ENCODE measurements at places on chromosomes 11 and 22.

GRCh38 chr11:28584992-28585391 lies 476.8 kb downstream of the METTL15 start:
- no peak for DNase-seq

DNA sequence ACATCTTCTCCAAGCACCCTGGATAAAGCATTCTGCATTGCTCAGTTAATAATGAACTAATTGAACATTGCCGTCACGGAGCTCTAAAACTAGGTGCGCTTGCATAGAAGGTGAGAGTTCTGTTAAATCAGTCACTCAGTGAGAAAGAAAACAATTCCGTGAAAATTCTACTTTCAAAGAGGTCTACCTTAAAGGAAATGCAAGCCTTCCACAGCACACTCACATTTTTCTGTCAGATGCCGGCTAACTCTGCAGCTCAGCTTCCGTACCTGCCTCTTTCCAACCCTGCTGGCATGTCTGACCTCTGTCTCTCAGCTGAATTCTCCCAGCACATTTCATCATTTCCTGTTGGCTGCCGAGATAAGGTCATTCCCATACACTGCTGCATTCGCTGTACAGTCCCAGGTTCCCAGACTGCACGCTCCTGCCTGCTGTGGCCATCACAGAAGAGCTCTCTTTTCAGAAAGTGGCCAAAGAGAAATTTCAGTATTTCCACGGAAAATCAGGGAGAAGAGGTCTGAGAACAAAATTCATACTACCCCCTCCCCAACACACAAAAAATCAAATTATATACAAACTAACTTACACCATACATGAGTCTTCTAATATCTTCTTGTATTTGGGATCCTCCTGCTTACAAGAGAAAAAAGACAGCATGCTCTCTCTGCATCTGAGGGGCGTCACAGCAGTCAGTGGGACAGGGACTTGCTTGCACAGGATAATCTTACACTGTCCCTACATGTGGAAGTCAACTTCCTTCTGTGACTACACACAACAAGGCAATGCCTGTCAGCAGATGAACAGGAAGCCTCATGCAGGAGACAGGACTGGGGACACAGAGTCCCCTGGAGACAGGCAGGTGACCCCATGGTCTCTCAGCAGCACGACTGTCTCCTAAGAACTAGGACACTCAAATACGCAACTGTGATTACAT lies 55.1 kb downstream of the PACSIN2 start:
- DNase-seq = no peak

GRCh38 chr22:48564995-48565394 lies 1262.7 kb downstream of the BRD1 start:
- no peak for DNase-seq

- no peak for DNase-seq
Measured at GRCh38 chr11:31977343-31977742, 113.5 kb upstream of the RCN1 start.

- no peak for DNase-seq
Measured at GRCh38 chr11:65384301-65384889, 1.9 kb upstream of the SLC25A45 start.

DNA sequence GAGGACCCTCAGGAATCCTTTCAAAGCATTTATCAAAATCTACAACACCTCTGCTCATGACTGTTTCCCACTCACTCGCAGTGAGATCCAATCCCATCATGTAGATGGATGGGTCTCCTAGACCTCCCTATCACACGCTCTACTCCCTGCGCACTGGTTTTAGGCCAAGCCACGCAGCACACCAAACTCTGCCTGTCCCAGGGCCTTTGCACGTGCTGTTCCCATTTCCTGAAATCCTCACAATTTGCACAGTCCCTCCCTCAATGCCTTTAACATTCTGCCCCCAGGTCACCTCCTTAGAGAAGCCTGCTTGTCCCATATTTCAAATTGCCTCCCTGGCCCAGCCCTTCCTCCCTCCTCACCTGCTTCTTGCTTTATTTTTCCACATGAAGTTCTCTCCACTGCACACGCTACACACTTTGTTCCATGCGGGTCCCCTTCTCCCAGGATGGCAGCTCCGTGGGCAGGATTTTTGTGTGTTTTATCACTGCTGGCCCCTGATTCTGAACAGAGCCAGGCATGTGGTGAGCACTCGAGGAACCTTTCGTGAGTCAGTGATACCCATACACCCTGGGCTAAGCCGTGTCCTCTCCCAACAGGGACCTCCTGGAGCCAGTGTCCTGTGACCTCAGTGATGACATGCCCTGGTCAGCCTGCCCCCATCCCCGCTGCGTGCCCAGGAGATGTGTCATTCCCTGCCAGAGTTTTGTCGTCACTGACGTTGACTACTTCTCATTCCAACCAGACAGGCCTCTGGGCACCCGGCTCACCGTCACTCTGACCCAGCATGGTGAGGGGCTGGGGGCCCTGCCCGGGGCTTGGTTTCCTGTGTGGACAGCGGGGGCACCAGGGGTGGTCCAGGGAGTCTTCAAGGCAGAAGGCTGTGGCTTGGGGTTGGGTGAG lies 12.2 kb downstream of the CSF2RB start:
- no peak for DNase-seq

DNA sequence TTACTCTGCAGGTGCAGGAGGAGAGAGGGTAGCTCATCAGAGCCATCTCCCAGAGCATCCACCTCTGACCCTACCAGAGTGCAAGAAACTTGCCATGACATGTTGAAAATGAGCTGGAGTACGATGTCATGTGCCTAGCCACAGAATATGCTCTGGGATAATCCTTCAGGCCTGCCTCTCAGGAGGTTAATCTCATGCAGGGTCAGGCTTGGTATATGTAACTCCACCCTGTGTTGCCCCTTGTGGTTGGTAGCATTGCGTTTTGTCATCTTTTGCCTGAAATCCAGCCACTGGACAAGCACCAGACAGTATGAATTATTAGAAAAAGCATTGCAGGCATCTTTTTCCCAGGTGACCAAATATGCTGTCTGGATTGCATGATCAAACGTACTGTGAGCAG lies 36.2 kb downstream of the CNTF start:
- no peak for DNase-seq

GRCh38 chr11:2771758-2772466 lies 72.1 kb upstream of the KCNQ1OT1 start:
- DNase-seq = no peak

GRCh38 chr11:120815319-120816100 lies 208.4 kb upstream of the TBCEL start:
- DNase-seq = no peak

DNA sequence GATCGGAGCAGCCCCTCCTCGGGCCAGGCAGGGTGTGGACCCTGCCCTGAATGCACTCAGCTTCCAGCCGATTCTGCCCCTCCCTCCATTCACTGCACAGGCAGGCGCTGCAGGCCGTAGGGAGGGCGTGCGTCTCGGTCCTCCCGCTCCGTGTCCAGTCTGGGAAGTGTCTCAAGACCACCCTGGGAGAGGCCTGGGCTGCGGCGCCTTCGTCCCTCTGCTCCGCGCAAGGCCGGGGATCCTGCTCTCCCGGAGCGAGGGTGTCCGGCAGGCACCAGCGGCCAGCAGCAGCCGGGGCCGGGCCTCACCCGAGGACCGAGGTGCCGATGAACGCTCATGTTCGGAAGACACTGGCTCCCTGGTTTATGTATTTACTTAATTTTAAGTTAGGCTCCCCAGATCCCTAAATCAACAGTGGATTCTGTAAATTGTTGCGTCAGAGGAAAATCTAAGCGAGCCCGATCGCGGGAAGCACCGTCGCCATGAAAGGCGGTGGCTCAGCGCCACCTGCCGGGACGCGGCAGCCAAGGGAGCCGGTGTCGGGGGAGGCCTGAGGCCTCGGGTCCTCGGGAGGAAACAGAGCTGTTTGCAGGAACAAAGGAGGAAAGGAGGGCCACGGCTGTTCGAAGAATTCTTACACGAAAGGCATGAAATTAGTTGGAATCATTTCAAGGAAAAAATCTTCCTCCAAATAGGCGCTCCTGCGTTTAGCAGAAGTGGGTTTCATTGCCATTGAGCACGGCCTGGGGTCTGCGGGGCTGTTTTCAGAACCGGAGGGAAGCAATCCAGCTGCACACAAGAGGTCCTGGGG lies 195.3 kb downstream of the BRD1 start:
- peak; percentile 93 for DNase-seq

- no peak for DNase-seq
Measured at GRCh38 chr11:67238894-67239782, 27.1 kb upstream of the GRK2 start.

GRCh38 chr22:19287889-19288288 lies 3.6 kb downstream of the CLTCL1 start:
- no peak for DNase-seq

DNA sequence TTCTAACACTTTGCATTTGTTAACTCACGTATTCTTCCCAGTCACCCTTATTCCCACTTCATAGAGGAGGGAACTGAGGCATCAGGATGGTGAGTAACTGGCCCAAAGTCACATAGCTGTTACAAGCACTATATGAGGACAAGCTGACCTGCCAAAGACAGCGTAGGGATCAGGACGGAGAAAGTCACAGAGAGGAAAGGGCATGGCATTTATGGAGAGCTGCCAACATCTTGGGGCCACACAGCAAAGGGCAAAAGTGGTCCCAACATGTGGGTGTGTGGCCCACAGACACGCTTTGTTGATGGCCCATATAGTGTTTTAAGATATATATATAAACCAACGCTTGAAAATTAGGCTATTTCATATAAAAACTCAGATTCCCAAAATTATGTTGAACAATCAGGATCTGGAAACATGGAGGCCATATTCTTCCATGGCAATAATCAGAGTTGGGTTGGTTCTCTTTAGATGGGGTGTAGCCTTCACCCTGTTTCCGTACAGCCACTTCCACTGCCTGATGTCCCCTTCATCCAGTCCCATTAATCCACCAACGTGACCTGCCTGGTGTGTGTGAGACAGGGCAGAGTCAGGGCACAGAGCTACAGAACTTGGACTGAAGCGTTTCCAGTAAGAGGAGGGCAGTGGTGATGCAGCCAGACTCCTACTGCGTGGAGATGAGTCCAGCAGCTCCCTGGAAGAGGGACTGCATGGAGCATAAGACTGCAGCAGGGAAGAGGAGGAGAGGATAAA lies 39.9 kb upstream of the CD5 start:
- DNase-seq = no peak

DNA sequence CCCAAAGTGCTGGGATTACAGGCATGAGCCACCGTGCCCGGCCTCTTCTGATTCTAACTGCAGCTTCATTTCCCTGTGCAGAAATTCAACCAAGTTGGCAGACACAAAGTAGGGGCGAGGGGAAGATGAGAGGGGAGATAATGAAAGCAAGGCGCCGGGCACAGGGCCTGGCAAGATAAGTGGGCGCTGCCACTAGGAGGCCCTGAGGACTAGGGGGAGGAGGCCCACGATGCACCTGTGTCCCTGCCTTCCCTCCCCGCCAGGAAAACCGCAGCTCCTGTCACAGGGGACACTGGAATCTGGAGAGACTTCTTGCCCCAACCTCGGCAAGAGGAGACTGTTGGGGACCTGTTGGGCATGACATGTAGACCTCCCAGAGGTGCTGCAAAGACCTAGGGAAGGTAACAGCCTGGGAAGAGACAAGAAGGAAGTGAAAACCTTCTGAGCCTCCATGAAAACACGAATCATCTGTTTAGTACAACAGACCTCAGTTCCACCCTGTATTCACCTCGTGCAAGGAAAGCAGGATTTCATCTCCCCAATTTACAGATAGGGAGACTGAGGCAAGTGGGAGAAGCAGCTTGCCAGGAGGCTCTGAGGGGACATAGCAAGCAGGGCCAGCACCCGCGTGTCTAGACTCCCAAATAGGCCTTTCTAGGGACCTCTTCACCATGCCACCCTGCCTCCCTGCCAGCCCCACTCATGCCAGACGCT lies 3.1 kb upstream of the LGALS1 start:
- DNase-seq = no peak

GRCh38 chr11:128210148-128210940 lies 377.0 kb downstream of the ETS1 start:
- no peak for DNase-seq

DNA sequence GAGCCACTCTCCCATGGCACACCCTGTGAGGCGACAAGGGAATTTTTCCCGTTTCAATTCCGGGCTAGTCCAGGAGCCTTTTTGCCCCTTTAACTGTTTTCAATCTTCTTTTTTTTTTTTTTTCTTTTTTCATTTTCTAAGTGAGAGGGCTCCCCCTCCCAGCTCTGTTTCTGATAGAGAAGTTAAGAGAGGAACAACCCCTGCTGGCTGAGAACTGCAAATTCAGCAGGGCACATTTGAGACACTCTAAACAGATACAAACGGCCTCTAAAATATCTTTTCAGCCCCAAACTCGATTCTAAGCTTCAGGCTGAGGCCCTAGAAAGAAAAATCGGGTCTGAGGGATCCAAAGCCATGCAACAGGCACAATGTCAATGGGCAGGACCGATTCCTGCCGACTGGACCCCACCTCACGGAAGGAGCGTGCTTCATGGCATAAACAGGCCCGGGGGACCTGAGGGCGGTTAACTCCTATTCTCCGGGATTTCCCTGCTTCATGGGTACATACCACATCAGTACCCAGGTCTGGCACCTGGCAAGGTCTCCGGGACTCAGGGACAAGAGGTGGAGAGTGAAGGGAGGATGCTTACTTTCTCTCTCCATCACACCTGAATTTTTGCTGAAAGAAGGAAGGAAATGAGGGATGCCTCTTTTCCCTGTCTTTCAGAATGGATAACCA lies 627.5 kb downstream of the BUD13 start:
- no peak for DNase-seq

- DNase-seq = no peak
Measured at GRCh38 chr11:130388607-130389205, 39.7 kb downstream of the ADAMTS8 start.

DNA sequence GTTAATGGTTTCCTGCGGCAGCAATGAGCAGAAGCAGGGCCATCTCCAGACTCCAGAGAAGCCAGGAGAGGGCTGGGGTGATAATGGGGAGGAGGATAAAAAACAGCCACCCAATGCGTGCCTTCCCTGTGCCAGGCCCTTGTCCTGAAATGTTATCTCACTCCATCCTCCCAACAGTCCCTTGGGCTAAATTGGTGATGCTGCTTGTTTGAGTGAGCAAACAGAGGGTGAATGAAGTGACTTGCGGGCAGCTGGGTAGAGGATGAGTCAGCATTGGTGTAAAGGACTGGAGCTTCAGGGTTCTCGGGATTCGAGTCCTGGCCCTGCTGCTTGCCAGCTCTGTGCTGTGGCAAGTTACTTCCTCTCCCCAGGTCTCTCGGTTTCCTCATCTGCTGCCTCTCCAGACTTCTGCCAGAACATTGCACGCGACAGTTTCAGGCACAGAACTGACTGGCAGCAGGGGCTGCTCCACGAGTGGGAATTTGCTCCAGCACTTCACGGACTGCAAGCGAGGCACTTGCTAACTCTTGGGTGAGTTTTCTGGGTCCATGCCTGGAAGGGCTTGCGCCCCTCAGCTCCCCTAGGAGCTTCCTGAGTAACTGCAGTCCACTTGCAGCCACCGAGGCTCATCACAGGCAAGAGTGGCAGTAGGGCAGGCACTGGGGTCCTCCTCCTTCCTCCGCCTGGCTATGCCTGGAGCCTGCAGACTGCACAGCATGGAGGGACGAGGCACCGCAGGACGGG lies at the start of gene P2RY6:
Gene P2RY6 (plus strand): TSS at position 403 of the 744 bp plus-strand sequence. CDS start 24,181 bp downstream, outside the sequence.
- DNase-seq = no peak
